ENCODE measurements at places on chromosomes 4 and X. TPM values are rescaled to one million over a fixed set of nuclear protein-coding genes. Genes with fewer than 3 reads are reported as not detected.
A peak's percentile ranks its signal among the peaks of the same experiment; 100 is the strongest.

The SFRP2 gene
- not detected for total RNA-seq

GRCh38 chr4:73922317-73922716 lies 53.1 kb downstream of the CXCL1 start:
- H3K27ac ChIP-seq, result no peak overlapping the region
- no peak for DNase-seq
- H3K4me1 ChIP-seq, result no peaks in the 10 kb centered on the region
- H3K27me3 ChIP-seq, result no peaks in the 10 kb centered on the region
- no peak overlapping the region for H3K4me3 ChIP-seq

DNA sequence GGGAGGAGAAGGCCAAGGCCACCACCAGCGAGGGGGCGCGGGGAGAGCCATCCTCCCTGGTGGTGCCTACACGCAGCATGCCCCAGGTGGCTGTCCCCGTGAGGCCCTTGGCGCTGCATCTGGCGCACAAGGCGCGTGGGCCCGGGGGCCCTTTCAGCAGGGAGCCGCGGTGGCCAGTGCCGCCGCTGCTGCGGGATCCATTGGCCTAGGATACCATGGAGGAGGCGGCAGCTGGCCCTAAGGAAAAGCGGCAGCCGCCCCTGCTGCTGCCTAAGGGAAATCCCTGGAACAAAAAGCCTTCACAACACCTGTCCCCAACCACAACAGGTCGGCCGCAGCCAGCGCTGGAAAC lies 1059.6 kb downstream of the TECRL start:
- DNase-seq, result no peak
- H3K27ac ChIP-seq, result no peak overlapping the region
- H3K27me3 ChIP-seq, result no peaks in the 10 kb centered on the region
- no peaks in the 10 kb centered on the region for H3K4me1 ChIP-seq

GRCh38 chr4:80074069-80074468 lies 1.0 kb upstream of the ANTXR2 start:
- H3K27ac ChIP-seq, result peak overlapping the region; percentile 95
- peaks cover 83% of the 10 kb centered on the region for H3K4me1 ChIP-seq
- DNase-seq, result no peak
- H3K4me3 ChIP-seq, result peak overlapping the region; percentile 40
- peaks cover 1% of the 10 kb centered on the region for H3K27me3 ChIP-seq
- peaks cover 30% of the 10 kb centered on the region for H3K36me3 ChIP-seq

- H3K27me3 ChIP-seq, result no peaks in the 10 kb centered on the region
- H3K27ac ChIP-seq, result no peak overlapping the region
- H3K4me1 ChIP-seq, result no peaks in the 10 kb centered on the region
- H3K4me3 ChIP-seq, result no peak overlapping the region
- H3K36me3 ChIP-seq, result no peaks in the 10 kb centered on the region
- no peak for DNase-seq
Measured at GRCh38 chr4:41535911-41536371, 2.0 kb upstream of the LIMCH1 start.

GRCh38 chrX:103520386-103520785 lies 1.1 kb upstream of the RAB40A start:
- DNase-seq, result no peak
- H3K4me1 ChIP-seq, result no peaks in the 10 kb centered on the region
- H3K27ac ChIP-seq, result no peak overlapping the region
- no peaks in the 10 kb centered on the region for H3K27me3 ChIP-seq
